Activated CD8-positive, alpha-beta memory T cell treated with anti-CD3 and anti-CD28 coated beads, Interleukin-2, amount 10 ng/mL, durations not matched to agents 7 days and 5 days (primary cell): ENCODE measurements at places on chromosomes 7 and 10.

GRCh38 chr7:101714097-101714496 is 85.0 kb upstream of the MYL10 start:
- no peak for DNase-seq

- DNase-seq, result no peak
Measured at GRCh38 chr7:151837285-151838042, 39.5 kb downstream of the PRKAG2 start.

- no peak for DNase-seq
Measured at GRCh38 chr10:52443419-52444388, 129.6 kb downstream of the DKK1 start.

- no peak for DNase-seq
Measured at GRCh38 chr10:14017467-14017866, 313.3 kb downstream of the FRMD4A start.

DNA sequence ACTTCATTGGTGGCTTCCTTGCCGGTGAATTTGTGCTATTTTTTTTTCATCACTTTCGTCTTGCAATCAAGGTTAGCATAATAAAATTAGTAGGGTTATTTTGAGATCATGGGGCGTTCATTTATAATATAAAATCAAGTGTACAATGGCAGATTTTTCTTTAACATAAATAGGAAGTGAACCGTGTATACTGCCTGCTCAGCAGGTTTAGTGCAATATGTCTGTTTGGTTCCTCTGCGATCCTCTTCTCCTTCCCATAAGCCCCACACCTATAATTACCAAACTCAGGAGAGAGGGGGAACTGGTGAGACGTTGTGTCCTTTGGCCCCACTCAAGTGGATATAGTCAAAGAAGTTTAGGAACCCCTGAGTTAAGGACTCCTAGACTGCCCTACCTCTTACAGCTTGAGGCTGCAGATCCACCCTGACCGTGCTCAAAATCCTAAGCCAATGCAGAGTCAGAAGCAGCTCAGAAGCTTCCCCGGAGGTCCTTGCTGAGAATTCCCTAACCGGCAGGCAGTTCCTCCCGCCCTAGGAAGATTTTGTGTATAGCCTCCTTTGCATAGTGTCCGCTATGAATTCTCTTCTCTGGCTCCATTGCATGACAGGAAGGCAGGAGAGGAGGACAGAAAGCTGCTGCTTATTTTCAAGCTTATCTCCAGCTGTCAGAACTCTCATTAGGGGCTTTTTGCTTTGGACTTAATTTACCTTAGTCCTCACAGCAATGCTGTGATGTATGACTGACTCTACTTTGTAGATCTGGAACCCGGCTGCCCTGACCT is 41.5 kb downstream of the PYROXD2 start:
- DNase-seq, result no peak

- DNase-seq, result peak; percentile 14
Measured at GRCh38 chr10:43939939-43940820, 291.5 kb upstream of the ZNF32 start.

- no peak for DNase-seq
Measured at GRCh38 chr7:30112103-30112713, 22.6 kb upstream of the MTURN start.
